Body of pancreas (tissue), 4 donors: ENCODE measurements at places on chromosomes 6 and 20. TPM values are rescaled to one million over a fixed set of nuclear protein-coding genes. Genes with fewer than 3 reads are reported as not detected.

HSPA12B gene
- total RNA-seq, result 3.3 TPM

GRCh38 chr6:110853754-110854477 is 20.7 kb upstream of the AMD1 start:
- DNase-seq, result no peak

DNA sequence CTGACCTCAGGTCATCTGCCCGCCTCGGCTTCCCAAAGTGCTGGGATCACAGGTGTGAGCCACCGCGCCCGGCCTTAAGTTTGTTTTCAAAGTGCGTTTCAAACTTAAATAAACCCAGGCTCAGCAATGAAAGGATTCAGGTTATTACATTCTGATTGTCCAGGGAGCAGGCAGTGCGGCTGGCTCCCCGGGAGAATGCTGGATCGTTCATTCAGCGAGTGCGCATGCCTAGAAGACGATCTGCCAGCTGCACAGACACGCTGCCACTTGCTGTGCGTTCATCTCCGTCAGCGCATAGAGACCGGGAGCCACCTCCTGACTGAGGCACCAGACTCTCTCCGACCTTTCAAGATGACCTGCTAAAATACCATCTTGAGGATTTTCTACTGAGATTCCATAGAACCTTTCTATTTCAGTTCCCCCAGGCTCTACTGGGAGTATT is 163.9 kb upstream of the ZNF217 start:
- DNase-seq, result no peak

BMP6 gene
- 1.6 TPM for total RNA-seq

TUBB2A gene
- total RNA-seq, result 44.9 TPM

DNA sequence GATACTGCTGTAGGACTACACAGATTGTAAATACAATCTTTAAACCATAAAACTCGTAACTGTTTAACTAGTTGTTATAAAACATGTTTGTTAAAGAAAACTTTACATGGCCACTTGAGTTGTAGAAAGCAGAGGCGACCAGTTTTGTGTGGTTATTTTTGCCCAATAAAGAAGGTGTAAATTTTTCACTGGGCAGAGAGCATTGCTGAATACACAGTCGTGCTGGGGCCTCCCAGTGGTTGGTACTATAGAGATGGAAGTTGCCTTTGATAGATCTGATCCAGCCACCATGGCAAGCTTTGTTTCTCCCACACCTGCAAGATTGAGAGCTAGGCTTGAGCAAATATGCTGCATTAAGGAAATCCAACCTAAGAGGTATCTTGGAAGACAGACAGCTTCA is 34.0 kb upstream of the YWHAB start:
- DNase-seq, result no peak

ANKEF1 gene
- 5.9 TPM for total RNA-seq

DNA sequence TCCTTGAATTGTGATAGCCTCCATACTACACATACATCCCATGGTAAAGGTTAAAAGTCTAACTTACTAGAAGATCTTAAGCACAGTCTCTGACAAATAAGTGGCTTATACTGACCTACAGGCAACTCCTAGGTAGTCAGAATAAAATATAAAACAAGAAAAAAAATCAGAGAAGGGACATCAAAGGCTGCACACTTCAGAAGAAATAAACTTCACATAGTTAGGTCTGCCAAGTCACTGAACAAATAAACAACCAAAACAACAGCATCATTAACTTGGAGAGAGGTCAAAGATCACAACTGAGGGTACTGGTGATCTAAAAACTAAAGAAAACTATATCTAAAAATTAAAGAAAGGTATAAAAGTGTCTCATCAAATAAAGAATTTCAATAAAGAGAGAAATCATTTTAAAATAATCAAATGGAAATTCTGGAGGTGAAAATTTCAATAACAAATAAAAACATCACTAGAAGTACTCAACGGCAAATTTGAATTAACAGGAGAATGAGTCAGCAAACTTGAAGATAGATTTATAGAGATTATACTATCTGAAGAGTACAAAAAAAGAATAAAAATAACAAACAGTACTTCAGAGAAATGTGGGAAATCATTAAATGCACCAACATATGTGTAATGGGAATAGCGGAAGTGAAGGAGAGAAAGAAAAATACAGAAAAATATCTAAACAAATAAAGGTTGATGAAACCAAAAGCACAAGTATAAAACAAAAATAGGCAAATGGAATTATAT is 88.0 kb upstream of the UST start:
- DNase-seq, result no peak

GRCh38 chr20:8788831-8789230 is 280.1 kb upstream of the PLCB4 start:
- no peak for DNase-seq

GRCh38 chr6:74871757-74872156 is 334.1 kb downstream of the COL12A1 start:
- no peak for DNase-seq

DNA sequence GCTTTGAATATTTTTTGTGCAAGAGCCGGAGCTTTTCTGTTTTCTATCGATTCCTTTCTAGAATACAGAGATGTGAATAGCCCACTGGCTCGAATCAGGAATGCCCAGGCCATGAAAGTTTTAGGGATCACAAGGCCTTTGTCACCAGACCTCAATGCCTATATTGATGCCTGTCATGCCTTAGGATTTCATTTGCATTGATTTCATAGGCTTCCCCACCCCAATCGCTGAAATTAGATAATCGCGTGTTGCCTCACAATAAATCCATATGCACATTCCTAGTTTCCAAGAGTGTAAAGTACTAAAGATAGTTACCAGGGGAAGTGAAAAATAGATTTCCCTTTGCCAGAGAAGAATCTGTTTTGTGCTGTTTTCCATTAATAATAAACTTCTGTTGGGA is 150.8 kb downstream of the SASH1 start:
- no peak for DNase-seq

EPPIN gene
- not detected for total RNA-seq
